GM10248 (cell line): ENCODE measurements at places on chromosomes 7 and 10.

GRCh38 chr10:91512458-91512857 lies 102.3 kb downstream of the HECTD2 start:
- no peak for DNase-seq

DNA sequence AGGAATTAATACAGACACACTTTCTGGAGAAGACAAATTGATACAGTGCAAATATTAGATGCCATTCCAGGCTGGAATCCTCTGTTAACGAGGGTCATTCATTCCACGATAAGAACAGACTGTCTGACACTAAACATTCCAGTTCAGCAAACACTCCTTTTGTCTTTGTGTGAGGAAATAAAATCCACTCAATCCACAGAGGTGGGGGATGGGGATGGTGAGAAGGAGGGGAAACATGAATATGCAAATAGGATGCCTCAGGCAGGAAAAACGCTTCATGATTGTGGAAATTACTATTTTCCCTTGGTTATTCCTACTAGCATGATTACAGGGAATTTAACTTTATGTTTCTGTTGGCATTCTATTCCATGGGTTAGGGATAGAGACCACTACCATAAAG lies 196.9 kb upstream of the CDCA7L start:
- DNase-seq: no peak

DNA sequence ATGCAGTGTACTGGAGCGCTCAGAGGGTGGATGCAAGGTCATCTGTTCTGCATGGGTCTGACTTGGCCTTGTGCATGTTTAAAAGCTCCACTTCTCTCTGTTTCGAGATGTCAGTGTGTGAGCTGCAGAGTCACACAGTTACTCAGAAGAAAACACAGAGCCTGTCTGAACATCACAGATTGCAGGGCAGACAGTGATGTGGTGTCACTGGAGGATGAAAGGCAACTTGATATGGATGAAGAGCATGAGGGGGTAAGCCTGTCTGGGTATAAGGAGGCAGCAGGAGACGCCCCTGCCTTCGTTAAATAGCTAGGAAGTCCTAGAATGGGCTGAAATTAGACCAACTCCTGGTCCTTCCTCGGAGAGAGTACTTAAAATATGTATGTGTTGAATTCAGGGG lies 67.5 kb upstream of the LRRC18 start:
- DNase-seq: no peak

- peak; percentile 41 for DNase-seq
These were observed 557 bp downstream of the BAG3 start for GRCh38 chr10:119651514-119652360.

GRCh38 chr10:28445516-28445915 lies 87.4 kb upstream of the WAC start:
- DNase-seq: no peak

DNA sequence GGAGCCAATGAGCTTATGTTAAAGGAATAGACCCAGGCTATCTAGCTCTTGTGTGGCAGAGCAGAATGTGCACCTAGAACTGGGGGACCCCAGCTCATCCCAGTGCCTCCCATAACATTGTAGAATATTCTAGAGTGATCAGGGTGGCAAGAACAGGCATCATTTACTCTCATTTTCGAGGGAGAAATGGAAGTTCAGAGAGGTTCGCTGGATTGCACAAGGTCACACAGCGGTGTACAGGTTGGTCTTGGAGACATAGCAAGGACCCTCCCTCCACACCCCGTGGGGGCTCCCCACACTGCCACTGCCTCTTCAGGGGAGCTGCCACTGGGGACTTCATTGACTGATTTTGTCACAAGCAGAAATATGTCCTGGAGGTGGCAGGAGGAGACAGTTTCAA lies 8.9 kb downstream of the MUC12 start:
- DNase-seq: no peak

- DNase-seq: no peak
These were observed 74.2 kb downstream of the FAS start for GRCh38 chr10:89064748-89065147.

- DNase-seq: no peak
These were observed 71.6 kb upstream of the ANKRD1 start for GRCh38 chr10:90992462-90992861.
